ENCODE measurements at places on chromosomes 6 and 20.

DNA sequence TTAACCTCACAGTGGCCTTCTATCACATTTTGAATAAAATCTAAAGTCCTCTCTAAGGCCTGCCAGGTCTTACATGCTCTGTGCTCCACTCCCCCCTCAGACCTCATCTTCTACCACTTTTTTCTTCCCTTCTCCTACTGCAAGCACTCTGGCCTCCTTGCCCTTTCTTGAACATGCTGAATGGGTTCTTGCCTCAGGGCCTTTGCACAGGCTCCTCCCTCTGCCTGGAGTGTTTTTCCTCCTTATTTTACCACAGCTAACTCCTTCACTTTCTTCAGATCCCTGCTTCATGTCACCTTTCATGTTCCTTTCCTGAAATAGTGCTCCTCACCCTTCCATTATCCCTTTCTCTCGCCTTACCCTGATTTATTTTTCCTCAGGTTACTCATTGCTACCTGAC is 97.9 kb upstream of the FOXP4 start:
- DNase-seq, result no peak

DNA sequence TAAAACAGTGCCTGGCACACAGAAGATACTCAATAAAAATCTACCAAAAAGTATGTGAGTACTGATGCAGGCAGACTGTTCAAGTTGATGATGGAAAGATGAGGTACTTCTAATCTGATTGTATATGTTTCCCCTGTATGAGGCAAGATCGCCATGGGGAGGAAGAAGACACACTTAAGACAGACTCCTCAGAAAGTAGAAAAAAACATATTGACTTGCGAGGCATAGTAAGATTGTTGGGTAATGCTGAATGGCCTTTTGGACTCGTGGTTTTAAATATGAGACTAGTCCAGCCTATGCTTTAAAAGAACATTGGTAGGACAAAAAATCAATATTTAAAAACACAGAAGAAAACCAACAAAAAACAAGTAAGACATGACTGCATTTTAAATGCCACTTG is 72.6 kb downstream of the SHPRH start:
- DNase-seq, result no peak

- DNase-seq, result peak; percentile 87
These were observed 38.8 kb downstream of the WASF1 start for GRCh38 chr6:110140650-110141049.

- DNase-seq, result no peak
These were observed 8.4 kb downstream of the STXBP5 start for GRCh38 chr6:147212622-147213021.

GRCh38 chr20:63196768-63197470 is 19.0 kb downstream of the YTHDF1 start:
- DNase-seq, result no peak

GRCh38 chr20:62208061-62208794 is 11.8 kb downstream of the HRH3 start:
- DNase-seq, result no peak
